ENCODE measurements at places on chromosomes 7 and 10.
A peak's percentile ranks its signal among the peaks of the same experiment; 100 is the strongest.

DNA sequence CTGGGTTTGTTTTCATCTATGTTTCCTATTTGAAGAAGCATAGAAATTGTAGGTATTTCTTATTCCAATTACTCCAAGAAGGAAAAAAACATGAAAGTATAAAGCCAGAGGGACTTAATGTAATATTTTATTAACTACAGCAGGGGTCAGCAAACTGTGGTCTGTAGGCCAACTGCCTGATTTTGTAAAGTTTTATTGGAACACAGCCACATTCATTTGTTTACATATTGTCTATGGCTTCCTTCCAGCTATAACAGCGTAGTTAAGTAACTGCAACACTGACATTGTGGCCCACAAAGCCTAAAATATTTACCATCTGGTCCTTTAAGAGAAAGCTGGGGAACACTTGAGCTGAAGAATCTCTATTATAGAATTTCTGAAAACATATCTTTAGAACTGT is 306.2 kb downstream of the BICC1 start:
- DNase-seq, result peak; percentile 61

- DNase-seq, result no peak
Measured at GRCh38 chr10:60869652-60870415, 74.2 kb downstream of the RHOBTB1 start.

GRCh38 chr10:70987396-70988130 is 99.2 kb upstream of the PCBD1 start:
- DNase-seq, result no peak

DNA sequence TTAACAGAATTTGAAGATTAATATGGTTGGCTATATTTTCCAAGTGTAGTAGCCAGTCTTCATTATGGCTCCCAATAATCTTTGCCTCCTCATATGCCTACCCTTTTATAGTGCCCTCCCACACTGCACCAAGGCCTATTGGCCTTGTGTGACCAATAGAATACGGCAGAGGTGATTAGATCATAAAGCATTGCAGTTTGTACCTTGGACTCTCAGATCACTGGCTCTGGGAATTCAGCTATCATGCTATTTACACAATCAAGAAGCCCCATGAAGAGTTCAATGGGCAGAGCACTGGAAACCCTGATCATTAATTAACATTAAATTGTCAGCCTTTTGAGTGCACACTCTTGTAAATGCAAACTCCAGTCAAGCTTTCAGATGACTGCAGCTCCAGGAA is 154.5 kb upstream of the MAGI2 start:
- DNase-seq, result no peak

- DNase-seq, result no peak
Measured at GRCh38 chr7:37408291-37409228, 40.1 kb downstream of the ELMO1 start.

DNA sequence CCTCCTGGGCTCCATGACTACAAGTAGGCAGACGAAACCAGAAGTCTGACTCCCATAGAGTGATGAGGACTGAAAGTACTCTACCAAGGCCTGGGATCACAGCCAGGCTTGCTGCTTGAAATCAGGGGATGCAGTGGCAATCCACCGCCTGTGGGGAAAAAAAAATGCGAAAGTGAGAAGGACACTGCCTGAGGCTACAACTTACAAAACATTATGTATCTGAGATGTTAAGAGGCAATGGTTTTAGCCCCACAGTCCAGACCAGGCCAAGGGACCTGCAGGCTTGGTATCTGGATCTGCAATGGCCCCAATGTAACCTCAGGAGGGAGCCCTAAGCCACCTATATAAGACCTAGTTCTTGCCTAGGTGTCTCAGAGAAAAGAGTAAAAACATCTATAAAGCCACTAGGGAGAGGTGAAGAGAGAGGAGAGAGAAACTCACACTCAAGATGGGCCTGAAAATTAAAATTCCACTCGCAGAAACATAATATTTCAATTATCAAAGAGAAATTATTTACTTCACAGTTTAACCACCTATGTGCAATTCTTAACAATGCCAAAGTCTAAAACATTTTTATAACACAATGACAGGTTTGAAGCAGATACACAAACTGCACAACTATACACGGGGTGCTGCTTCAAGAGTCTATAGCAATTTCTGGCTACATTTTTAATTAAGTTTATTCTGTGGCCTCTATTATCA is 13.9 kb downstream of the DNAJC1 start:
- DNase-seq, result peak; percentile 56

- DNase-seq, result peak; percentile 45
Measured at GRCh38 chr10:11207560-11207844, 189.8 kb downstream of the CELF2 start.

DNA sequence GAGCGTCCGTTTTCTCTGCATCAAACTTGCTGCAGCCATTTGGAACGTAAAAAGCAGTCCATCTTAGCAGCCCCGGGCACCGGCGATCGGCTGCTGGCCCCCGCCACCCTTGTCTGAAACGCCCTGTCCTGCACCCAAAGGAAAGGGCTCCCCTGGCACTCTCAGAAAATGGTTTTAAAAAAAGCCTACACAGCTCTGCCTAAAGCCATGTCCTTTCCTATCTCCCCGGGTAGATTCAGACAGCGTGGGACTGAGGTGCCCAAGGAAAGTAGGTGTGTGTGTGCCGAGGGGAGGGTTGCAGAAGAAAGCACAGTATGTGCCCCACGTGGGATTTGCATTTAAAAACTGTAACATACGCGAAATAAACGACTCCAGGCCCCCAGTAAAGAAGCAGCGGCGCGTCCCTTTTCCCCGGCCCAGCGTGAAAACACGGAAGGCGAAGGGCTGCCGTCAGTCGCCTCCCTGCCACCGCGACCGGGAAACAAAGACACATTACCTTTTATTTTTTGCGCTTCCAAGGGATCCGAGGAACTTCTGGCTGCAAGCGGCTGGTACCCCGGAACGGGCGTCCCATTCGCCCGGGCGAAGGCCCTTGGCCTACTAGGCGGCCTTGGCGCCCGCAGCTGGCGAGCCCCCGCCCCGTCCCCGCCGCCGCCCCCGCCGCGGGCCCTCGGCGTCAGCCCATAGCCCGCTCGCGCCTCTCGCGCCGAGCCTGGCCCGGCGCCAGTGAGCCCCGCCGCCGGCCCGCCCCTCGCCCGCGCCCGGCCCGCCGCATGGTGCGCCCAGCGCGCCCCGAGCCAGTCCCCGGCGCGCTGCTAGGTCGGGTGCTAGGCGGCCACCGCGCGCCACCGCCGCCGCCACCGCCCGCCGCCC is 304.6 kb downstream of the PRPF18 start:
- peak; percentile 67 for DNase-seq

All from tongue (tissue), 3 donors.